Glutamatergic neuron (in vitro differentiated cells): ENCODE measurements at places on chromosomes 12 and 14.
A peak's percentile ranks its signal among the peaks of the same experiment; 100 is the strongest.

GRCh38 chr12:32265456-32265855 is 133.9 kb upstream of the FGD4 start:
- no peak for DNase-seq
- peak overlapping the region; percentile 89 for H3K27ac ChIP-seq
- H3K4me1 ChIP-seq: peaks cover 44% of the 10 kb centered on the region
- H3K27me3 ChIP-seq: peaks cover 20% of the 10 kb centered on the region
- peak overlapping the region; percentile 51 for H3K4me3 ChIP-seq

GRCh38 chr12:99154216-99154982 is 493.2 kb upstream of the GARIN6 start:
- no peaks in the 10 kb centered on the region for H3K27me3 ChIP-seq
- H3K4me1 ChIP-seq: peaks cover 9% of the 10 kb centered on the region

- no peaks in the 10 kb centered on the region for H3K36me3 ChIP-seq
- no peaks in the 10 kb centered on the region for H3K27me3 ChIP-seq
- no peak for DNase-seq
- H3K4me1 ChIP-seq: peaks cover 8% of the 10 kb centered on the region
These were observed 89.6 kb downstream of the ARF6 start for GRCh38 chr14:49982501-49982951.

GRCh38 chr12:65557438-65558181 is 266.7 kb upstream of the HMGA2 start:
- no peak for DNase-seq
- no peaks in the 10 kb centered on the region for H3K36me3 ChIP-seq
- no peak overlapping the region for H3K4me3 ChIP-seq

DNA sequence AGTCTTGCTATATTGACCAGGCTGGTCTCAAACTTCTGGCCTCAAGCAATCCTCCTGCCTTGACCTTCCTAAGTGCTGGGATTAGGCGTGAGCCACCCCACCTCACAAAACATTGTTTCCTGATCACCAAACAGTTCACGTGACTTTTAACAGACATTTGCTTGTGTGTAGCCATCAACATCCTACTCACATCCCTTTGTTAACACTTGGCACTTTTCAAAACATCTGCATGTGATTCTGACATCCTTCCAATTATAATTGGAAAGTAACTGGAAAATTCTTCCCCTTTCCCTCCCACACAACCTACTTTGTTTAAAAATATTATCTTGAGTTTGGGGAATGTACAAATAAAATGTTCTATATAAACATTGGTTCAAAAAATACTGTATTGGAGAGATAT is 317.9 kb downstream of the PCNX1 start:
- H3K36me3 ChIP-seq: no peaks in the 10 kb centered on the region
- H3K27me3 ChIP-seq: no peaks in the 10 kb centered on the region
- DNase-seq: no peak
- no peak overlapping the region for H3K4me3 ChIP-seq
- H3K27ac ChIP-seq: no peak overlapping the region

GRCh38 chr12:12784911-12785814 is at the start of gene APOLD1:
Gene APOLD1 (plus strand): TSS chr12:12785659. CDS start chr12:12785692, 33 bp downstream.
- H3K4me3 ChIP-seq: peak within 1 kb of the TSS; percentile 78
- no peak within 1 kb of the TSS for H3K27ac ChIP-seq
- H3K36me3 ChIP-seq: peaks cover 5% of the 10 kb centered on the region
- no peak for DNase-seq
- H3K4me1 ChIP-seq: peaks cover 6% of the 10 kb centered on the region
- peaks cover 5% of the 10 kb centered on the region for H3K27me3 ChIP-seq

DNA sequence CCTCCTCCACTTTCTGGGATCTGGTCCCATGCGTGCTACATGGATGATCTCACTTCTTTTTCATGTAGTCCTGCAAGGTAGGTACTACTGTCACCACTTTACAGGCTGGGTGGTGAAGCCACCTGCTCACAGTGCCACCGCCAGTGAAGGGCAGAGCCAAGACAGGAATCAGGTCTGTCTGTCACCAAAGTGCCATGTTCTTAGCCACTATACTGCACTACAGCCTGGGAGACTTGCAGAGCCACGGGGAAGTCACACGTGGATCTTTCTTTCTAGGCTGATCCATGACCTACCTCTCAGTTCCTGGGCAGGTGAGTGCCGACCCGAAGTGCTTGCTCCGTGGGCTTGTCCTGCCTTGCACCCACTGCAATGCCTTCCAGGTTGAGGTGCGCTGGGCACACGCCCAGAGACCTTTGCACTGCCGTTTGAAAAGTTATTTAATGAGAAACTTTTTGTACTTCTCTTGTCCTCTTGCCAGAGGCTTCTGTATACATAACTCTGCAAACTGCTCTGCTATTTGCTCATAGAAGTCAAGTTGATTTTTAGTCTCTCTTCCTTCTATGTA is 19.7 kb upstream of the CLMN start:
- peaks cover 7% of the 10 kb centered on the region for H3K27me3 ChIP-seq
- no peak overlapping the region for H3K4me3 ChIP-seq
- peaks cover 5% of the 10 kb centered on the region for H3K36me3 ChIP-seq
- no peaks in the 10 kb centered on the region for H3K4me1 ChIP-seq
- no peak for DNase-seq
- no peak overlapping the region for H3K27ac ChIP-seq

DNA sequence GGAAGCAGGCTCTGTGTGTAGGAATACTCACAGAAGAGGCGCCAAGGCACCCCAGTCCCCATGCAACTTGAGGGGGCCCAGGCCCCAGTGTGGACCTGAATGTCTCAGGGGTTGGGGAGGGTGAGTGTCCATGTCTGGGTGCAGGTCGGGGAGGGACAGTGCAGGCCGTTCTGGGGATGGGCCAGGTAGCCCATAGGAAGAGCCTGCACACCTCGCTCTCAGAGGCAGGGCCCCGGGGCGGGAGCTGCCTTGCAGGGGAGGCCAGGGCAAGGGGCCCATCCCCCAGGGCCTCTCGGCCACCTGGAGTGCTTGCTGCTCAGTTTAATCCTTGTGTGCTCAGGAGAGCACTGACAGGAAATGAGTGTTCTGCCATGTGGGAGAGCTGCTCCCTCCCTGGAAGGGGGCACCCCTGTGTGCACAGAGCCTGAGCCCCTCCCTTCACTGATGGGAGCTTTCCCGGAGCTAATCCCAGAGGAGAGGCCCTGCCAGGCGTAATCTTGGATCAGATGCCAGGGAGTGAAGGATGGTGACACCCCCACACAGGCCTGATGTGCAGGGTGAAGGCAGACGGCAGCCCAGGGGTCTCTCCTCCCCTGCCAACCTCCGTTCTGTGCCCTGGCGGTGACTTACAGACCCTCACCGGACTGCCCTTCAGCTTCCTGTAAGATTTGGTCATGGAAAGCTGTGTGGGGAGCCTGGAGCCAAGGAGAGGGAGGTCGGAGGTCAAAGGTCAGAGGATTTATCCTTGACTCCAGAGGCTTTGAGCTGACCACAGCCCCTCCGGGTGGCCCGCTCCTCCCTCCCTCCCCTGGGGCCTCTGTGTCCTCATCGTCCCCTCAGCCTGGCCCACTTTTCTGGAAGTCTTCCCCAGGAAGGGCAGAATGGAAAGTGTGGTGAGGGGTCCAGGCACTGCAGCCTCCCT is 24.4 kb upstream of the FBRSL1 start:
- no peak overlapping the region for H3K27ac ChIP-seq
- H3K4me1 ChIP-seq: peaks cover 16% of the 10 kb centered on the region
- DNase-seq: peak; percentile 23
- peak overlapping the region; percentile 67 for H3K4me3 ChIP-seq
- no peaks in the 10 kb centered on the region for H3K36me3 ChIP-seq
- peaks cover 7% of the 10 kb centered on the region for H3K27me3 ChIP-seq

- H3K27me3 ChIP-seq: no peaks in the 10 kb centered on the region
- no peaks in the 10 kb centered on the region for H3K4me1 ChIP-seq
- DNase-seq: no peak
- H3K27ac ChIP-seq: no peak overlapping the region
These were observed 6.6 kb downstream of the ERBB3 start for GRCh38 chr12:56086608-56087007.

DNA sequence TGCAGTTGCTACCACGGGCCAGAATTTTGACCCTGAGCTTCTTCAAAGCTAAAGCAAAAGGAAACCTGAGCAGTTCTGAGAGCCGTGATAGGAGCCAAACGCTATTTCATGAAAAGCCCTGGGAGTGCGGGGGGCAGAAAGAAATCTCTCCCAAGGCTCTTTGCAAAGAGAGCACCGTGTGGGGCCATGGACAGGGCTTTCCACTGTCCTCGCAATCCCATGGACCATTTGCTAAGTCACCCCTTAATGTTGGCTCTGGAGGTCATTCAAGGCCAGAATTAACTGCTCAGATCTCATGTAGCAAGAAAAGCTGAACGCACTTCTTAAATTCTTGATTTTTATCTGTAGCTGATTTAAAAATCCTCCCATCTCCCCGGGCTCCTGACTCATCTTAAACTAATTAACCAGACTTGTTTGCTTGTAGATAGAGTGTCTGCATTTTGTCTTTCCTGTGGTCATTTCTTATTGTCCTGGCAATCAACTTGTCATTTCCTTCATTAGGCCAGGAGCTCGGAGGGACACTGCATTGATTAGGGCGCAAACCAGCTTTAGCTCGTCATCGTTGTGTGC is 24.8 kb downstream of the CLSTN3 start:
- no peaks in the 10 kb centered on the region for H3K4me1 ChIP-seq
- DNase-seq: no peak
- peaks cover 4% of the 10 kb centered on the region for H3K27me3 ChIP-seq
- no peak overlapping the region for H3K4me3 ChIP-seq

DNA sequence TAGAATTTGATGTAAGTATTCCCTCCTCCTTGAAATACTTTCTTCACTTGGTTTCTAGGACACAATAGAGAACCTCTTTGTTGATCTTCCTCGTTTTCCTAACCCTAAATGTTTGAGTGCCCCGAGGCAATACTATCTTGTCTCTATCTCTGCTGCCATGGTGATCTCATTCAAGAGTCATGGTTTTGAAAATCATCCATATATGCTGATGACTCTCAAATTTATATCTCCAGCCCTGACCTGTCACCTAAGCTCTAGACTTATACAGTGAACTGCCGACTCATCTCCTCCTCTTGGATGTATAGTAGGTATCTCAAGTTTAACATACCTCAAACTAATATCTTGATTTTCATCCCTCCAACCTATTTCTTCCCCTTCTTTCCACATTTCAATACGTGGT is 71.4 kb downstream of the RIC8B start:
- peaks cover 5% of the 10 kb centered on the region for H3K36me3 ChIP-seq
- H3K4me3 ChIP-seq: no peak overlapping the region
- H3K27me3 ChIP-seq: no peaks in the 10 kb centered on the region
- DNase-seq: no peak

DNA sequence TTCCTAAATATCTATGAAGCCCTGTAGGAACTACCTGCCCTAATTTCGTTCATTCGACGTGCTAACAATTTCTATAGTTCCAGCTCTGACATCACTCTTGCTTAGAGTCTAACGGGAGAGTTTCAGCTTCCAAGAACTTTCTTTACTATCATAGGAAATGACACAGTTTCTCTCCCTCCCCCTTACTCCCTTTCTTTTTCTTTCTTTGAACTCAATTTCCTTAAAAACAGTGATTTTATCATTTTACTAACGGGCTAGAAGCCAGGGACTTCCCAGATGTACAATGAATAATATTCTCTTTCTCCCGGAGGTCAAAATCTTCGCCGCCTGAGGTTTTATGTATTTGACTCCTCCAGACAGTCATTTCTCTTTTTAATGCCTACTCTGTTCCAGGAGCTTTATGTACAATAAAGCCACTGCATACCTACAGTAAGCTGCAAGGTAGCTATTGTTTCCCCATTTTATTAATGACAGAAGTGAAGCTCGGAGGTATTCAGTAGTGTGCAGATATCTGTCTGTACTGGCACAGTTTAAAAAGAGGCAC is 15.7 kb downstream of the SMCO2 start:
- DNase-seq: no peak
- H3K27me3 ChIP-seq: peaks cover 6% of the 10 kb centered on the region
- peak overlapping the region; percentile 45 for H3K27ac ChIP-seq

DNA sequence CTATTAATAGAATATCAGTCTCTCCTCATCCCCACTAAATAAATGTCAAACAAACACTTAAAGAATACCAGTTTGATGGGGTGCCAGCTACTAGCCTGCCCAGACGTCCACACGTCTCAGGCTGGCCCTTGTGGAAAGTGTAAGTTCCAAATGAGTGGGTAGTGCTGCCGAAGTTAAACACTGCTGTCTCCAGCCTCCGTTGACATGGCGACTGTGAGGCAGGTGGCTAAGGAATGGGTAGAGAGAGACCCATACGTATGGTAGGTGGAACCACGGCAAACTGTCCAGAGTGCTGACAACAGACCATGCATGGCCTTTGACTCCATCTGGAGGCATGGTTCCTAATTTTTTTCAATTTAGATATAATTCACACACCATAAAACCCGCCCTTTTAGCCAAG is 37.9 kb downstream of the PITPNM2 start:
- DNase-seq: no peak
- no peaks in the 10 kb centered on the region for H3K36me3 ChIP-seq
- H3K27me3 ChIP-seq: no peaks in the 10 kb centered on the region
- peaks cover 2% of the 10 kb centered on the region for H3K4me1 ChIP-seq
- no peak overlapping the region for H3K27ac ChIP-seq
- H3K4me3 ChIP-seq: no peak overlapping the region

- peak overlapping the region; percentile 85 for H3K4me3 ChIP-seq
- H3K27ac ChIP-seq: no peak overlapping the region
- peaks cover 8% of the 10 kb centered on the region for H3K4me1 ChIP-seq
- no peaks in the 10 kb centered on the region for H3K27me3 ChIP-seq
These were observed 896 bp downstream of the EID3 start for GRCh38 chr12:104304261-104305009.

DNA sequence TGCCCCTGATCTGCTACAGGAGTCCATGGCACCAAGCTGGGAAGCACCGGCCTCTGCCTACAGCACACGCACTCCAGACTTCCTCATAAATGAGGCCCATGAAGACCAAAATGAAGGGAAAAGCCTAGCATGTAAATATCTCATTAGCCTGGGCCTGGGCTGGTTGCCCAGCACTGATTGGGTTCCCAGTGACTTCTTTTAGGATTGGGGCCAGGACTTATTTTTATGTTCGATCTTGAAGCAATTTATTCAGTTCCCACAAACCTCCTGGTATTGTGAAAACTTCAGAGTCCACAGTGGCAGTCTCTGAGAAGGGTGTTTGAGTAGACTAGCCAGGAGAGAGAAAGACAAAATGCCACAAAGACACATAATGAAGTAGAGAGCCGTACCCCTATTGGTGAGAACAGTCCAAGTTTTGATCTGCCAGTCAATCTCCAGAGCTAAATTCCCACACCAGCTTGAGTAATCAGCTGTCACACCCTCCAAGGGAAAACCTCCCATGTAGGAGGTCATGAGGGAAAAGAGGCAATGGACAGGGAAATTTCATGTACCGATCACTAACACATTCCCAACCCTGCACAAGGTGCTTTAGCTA is 78.2 kb downstream of the PHLDA1 start:
- no peak overlapping the region for H3K27ac ChIP-seq
- H3K4me3 ChIP-seq: no peak overlapping the region
- H3K27me3 ChIP-seq: no peaks in the 10 kb centered on the region
- H3K4me1 ChIP-seq: peaks cover 12% of the 10 kb centered on the region
- DNase-seq: no peak
- no peaks in the 10 kb centered on the region for H3K36me3 ChIP-seq

- H3K4me1 ChIP-seq: no peaks in the 10 kb centered on the region
- no peaks in the 10 kb centered on the region for H3K36me3 ChIP-seq
- H3K27me3 ChIP-seq: peaks cover 2% of the 10 kb centered on the region
- no peak overlapping the region for H3K27ac ChIP-seq
- DNase-seq: no peak
- no peak overlapping the region for H3K4me3 ChIP-seq
These were observed 13.7 kb upstream of the PRPF39 start for GRCh38 chr14:45070215-45070614.

- no peak for DNase-seq
- H3K36me3 ChIP-seq: peaks cover 5% of the 10 kb centered on the region
- no peak overlapping the region for H3K4me3 ChIP-seq
- no peaks in the 10 kb centered on the region for H3K27me3 ChIP-seq
- peaks cover 8% of the 10 kb centered on the region for H3K4me1 ChIP-seq
These were observed 112.6 kb downstream of the CCDC60 start for GRCh38 chr12:119447126-119447525.
